ENCODE measurements at places on chromosomes 1 and 21.
A peak's percentile ranks its signal among the peaks of the same experiment; 100 is the strongest.

DNA sequence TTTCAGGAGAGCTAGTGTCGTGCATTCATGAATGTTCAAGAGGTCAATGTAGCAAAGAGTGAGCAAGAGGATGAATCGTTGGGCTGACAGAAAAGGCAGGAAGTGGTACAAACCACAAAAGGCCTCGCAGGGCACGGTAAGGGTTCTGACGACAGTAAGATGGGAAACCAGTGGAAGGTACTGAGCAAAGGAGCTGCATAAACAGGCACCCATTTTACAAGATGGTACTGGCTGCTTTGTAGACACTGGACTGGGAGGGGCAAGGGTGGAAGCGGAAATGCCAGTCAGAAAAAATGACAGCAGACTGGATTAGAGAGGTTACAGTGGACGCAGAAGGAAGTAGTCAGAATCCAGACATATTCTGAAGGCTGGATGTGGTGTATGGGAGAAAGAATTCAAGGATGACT is 123.5 kb downstream of the PTPN14 start:
- peak; percentile 55 for DNase-seq

GRCh38 chr1:2132222-2133038 is 62.1 kb downstream of the FAAP20 start:
- no peak for DNase-seq

DNA sequence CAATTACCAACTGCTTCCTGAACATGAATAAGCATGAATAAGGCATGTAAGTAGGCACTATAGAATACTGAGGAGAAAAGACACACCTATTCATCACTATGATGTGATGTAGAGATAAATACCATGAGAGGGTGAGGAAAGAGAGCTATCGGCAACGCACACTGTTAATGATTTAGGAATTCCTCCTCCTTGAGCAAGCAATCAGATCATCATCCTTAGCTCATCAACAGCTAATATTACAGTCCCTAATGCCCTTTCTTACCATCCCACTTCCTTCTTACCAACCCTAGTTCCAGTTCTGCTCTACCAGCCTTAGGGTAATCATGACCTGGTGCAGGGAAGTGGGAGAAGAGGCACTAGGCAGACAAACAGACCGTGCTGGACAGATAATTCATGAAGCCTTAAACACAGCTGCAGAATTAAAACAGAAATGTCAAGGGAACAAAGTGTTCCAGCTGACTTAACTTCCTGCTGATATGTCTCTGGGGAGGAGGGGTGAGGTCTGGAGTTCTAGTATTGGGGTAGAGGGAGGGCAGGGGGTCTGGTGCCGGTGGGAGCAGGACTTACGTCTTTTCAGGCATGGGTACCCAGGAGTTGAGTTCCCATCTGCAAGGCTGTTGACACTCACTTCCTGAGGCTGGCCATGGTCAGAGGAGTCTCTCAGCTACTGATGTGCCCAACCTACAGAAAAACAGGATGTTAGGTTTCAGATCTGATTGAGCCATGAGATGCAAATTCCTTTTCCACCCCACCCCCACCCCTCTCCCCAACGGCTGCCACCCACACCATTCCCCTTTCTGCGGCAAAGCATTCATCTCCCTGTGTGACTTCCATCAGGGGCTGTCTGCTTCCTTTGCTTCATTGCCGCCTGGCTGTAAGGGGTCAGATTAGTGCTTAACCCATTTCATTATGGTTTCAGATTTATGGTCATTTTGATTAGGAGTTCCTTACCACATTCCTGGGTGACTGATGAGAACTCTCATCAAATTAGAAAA is 12.6 kb upstream of the RCSD1 start:
- DNase-seq: peak; percentile 32

GRCh38 chr1:70487459-70487815 is 76.4 kb downstream of the CTH start:
- no peak for DNase-seq
